ENCODE measurements at places on chromosomes 16 and 17. TPM values are rescaled to one million over a fixed set of nuclear protein-coding genes. Genes with fewer than 3 reads are reported as not detected.

GRCh38 chr16:72203401-72203800, 31.4 kb upstream of the PMFBP1 start:
- DNase-seq, result no peak

DNA sequence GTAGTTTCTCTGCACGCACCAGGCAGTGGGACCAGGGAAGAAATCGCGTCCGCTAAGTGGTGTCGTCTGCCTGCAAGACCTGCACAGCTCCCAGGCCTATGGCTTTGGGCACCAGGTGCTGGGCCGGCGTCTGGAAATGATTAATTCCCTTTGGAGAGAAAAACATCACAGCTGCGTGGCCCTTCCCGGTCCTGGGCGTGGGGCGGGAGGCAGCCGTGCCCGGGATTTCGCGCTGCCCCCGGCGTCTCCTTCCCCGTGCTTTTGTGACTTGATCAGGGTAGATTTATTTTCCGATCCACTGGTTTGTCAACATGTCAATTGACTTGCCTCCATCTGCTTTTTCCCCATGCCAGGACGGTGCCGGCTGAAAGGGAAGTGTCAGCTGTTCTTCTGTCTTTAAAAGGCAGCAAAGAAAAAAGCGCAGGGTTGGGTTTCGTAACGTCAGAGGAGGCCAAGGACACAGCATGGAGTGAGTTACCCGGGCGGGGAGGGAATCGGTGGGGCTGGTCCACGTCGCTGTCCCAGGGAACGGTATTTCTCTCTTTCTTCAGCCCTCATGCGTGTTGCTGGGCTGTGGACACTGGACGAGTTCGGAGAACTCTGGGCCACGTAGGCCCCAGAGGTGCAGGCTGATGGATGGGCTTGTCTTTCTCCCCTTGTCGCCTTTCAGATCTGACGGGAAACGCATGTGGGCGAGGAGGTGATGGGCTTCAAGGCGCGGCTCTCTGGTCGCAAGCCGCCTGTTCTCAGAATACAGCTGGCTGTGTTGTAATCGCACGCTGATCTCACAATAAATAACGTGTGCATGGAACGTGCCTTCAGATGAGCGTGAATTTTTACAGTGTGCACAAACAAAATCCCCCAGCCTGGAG, 188.1 kb upstream of the ZNF469 start:
- DNase-seq, result no peak

Gene LAT
- total RNA-seq, result 5.2 TPM

Gene OR1E2
- total RNA-seq, result not detected

Gene DHRS13
- 13.5 TPM for total RNA-seq

Gene RNF112
- total RNA-seq, result 0.12 TPM
